ENCODE measurements at places on chromosomes 13 and 19.

- DNase-seq, result no peak
These were observed 15.8 kb upstream of the CRTC1 start for GRCh38 chr19:18667531-18668251.

GRCh38 chr13:111210544-111211469, 95.7 kb downstream of the ARHGEF7 start:
- DNase-seq, result no peak

GRCh38 chr13:27077451-27077850, 94.2 kb downstream of the USP12 start:
- no peak for DNase-seq

DNA sequence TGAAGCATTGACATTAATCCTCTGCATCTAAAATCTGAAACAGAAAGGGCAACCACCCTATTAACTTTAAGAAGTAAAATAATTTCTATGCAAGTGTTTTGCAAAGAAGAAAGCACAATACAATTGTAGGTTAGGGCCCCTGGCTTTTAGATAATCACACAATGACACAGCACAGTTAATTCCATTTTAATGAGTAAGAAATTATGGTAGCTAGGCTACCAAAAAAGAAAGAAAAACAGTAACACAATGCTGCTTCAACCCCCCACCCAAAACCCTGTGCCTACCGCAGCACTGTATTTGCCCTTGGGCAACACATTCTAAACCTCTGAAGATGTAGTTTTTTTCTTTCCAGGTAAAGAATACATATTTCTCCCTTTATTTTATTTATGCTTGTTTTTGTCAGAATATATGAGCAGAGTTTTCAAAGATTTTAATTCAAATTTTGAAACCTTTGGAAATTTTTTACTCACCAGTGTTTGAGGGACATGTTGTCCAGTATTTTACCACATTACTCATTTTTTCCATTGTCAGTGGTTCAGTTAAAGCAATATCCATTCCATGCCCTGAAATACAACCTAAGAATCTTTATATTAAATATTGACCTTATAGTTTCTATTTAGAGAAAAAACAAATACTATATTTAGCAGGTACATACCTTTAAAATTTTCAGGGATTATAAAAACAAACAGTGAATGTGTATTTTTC, 21.1 kb downstream of the SOHLH2 start:
- no peak for DNase-seq

DNA sequence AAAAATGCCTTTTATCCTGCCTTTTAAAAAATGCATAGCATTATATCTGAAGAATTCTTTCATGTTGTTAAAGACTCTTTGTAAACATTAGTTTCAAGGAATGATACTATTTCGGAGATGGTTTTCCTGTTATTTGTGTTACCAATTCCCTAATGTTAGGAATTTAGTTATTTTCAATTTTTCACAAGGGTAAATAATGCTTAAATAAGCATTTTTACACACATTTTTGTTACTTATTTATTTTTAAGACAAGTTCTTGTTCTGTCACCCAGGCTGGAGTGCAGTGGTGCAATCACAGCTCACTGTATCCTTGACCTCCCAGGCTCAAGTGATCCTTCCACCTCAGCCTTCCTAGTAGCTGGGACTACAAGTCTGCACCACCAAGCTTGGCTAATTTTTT, 49.0 kb downstream of the RGCC start:
- no peak for DNase-seq

DNA sequence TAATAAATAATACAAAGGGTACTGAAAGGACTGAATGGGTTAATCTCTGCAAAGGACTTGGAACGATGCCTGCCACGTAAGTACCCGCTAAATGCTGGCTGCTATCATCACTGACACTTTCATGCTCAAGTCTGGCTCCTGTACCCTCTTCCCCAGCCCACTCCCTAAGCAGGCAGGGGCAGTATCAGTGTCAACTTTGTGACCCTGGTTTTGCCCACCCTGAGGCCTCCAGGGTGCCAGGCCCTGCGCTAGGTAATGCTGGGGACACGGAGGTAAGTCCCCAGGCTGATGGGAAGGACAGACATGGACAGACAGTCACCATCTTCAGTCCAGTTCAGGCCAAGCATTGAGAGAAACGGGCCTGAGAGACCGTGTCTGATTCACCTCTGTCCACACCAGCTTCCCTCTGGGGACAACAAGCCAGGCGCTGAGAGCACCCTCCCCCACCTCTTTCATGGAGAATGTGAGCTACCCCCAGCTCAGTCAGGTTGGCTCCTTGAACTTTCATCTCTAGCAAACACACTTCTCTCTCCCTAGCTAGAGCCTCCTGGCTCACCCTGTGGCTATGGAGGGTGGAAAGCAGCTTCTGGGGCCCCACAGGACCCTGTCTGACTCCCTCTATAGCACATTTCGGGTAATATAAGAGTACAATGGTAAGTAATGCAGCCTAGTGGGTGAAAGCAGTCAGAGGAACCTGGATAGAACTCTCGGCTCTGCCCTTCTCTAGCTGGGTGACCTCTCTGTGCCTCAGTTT, 800 bp downstream of the ETFB start:
- no peak for DNase-seq

DNA sequence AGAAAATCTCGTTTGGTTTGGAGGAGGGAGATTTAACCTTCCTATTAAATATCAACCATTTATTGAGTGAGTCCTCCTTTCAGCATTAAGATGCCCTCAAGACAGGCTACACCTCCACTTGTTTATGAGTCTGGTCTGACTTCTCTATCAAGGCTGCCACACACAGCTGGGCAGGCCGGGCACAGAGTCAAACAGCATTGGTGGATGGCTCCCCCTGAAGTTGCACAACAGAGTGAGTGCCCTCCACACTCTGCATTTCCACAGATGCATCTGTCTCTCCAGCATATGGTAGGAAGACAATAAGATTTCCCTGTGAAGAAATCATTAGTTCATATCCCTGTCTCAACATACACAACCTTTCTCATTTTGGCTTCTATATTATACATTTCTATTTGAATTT, 31.4 kb downstream of the PHF11 start:
- DNase-seq, result no peak

DNA sequence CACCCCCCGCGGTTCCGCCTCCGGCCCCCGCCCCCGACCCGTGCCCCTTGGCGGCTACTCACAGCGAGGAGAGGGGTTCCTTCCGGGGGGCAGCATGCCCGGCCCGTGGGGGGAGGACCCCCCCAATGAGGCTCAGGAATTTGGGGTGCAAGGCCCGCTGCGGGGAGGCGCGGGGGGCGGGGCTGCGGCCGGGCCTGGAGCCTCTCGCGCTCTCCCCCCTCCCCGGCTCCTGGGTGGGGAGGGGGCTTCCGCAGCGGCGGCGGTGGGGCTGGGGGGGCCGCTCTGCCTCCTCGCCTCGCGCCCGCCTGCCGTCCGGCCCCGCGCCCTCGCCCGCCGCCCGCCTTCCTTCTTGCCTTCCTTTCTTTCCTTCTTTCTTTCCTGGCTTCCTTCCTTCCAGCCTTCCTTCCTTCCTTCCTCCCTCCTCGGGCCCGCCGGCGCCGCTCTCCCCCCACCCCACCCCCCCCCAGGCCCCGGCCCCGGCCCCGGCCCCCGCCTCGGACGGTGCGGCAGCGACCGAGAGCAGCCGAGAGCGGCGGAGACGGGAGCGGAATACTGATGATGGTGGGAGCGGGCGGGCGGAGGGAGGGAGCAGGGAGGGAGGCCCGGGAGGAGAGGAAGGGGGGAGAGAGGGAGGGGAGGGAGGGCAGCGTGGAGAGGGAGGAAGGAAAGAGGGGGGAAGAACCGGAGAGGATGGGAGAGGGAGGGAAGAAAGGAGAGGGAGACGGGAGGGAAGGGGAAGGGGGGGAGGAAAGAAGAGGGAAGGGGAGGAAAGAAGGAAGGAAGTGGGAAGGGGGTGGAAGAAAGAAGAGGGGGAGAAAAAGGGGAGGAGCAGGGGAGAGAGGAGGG, at the start of gene LRRC4B:
Gene LRRC4B (minus strand): TSS at position 554 of the 846 bp plus-strand sequence. CDS start 19,597 bp downstream, outside the sequence.
- no peak for DNase-seq

GRCh38 chr13:42985312-42986175, 6.5 kb downstream of the EPSTI1 start:
- no peak for DNase-seq

GRCh38 chr13:95641291-95642027, 3.0 kb downstream of the DZIP1 start:
- DNase-seq, result no peak

DNA sequence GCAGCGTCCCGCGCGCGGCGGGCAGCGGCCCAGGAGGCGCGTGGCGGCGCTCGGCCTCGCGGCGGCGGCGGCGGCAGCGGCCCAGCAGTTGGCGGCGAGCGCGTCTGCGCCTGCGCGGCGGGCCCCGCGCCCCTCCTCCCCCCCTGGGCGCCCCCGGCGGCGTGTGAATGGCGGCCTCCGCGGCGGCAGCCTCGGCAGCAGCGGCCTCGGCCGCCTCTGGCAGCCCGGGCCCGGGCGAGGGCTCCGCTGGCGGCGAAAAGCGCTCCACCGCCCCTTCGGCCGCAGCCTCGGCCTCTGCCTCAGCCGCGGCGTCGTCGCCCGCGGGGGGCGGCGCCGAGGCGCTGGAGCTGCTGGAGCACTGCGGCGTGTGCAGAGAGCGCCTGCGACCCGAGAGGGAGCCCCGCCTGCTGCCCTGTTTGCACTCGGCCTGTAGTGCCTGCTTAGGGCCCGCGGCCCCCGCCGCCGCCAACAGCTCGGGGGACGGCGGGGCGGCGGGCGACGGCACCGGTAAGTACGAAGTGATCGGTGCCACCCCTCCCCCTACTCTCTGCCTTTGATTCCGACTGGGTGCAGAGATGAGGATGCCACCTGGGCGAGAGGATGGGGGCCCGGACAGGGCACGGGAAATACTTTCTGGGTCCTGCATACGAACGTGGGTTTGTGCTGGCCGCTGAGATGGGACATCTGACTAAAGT, 874 bp downstream of the TRIM28 start:
- DNase-seq, result peak; percentile 64

Data from activated CD8-positive, alpha-beta memory T cell treated with anti-CD3 and anti-CD28 coated beads for 1 hour (primary cell).